Stimulated activated CD4-positive, alpha-beta T cell treated with anti-CD3 and anti-CD28 coated beads, Interleukin-1b, Interleukin-23, amount 100 ng/mL, for 1 hour (primary cell): ENCODE measurements at places on chromosomes 4 and X.

GRCh38 chr4:33837043-33837838 is 2407.1 kb downstream of the ARAP2 start:
- no peak for DNase-seq

DNA sequence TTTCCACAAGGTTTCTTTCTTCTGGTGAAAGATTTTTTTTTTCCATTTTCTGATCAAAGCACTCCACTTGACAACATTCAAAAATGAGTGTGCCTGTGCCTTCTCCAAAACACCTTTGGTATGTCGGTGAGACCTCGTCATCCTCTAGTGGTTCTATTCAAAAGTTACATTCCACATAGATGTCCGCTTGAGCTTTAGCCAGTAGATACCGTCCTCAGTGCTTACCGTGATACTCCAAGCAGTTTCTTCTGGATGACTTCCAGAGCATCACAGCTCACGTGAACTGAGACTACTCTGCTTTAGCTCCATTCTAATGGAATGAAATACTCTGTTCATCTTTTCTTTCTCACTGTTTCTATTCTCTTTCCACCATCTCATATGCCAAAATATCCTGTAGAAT is 38.2 kb upstream of the VEGFC start:
- DNase-seq: no peak

DNA sequence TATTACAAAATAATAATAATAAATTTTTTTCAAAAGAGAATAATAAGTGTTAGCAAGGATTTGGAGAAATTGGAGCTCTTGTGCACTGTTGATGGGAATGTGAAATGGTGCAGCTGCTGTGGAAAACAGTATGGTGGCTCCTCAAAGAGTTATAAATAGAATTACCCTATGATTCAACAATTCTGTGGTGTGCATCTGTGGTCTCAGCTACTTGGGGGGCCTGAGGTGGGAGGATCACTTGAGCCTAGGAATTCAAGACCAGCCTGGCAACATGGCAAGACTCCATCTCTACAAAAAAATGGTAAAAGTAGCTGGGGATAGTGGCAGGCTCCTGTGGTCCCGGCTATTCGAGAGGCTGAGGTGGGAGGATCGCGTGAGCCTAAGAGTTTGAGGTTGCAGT is 19.6 kb downstream of the MND1 start:
- DNase-seq: no peak

- no peak for DNase-seq
Measured at GRCh38 chr4:38857354-38858096, 908 bp upstream of the TLR6 start.
